ENCODE measurements at places on chromosomes 12 and 14.

GRCh38 chr14:77322250-77322902 is 1.5 kb downstream of the GSTZ1 start:
- no peak overlapping the region for H3K27ac ChIP-seq
- no peaks in the 10 kb centered on the region for H3K27me3 ChIP-seq
- no peak for DNase-seq
- no peaks in the 10 kb centered on the region for H3K36me3 ChIP-seq

- H3K36me3 ChIP-seq = no peaks in the 10 kb centered on the region
- no peak for DNase-seq
- no peak overlapping the region for H3K4me3 ChIP-seq
- H3K4me1 ChIP-seq = no peaks in the 10 kb centered on the region
Measured at GRCh38 chr14:38549564-38549963, 293.7 kb upstream of the CLEC14A start.

DNA sequence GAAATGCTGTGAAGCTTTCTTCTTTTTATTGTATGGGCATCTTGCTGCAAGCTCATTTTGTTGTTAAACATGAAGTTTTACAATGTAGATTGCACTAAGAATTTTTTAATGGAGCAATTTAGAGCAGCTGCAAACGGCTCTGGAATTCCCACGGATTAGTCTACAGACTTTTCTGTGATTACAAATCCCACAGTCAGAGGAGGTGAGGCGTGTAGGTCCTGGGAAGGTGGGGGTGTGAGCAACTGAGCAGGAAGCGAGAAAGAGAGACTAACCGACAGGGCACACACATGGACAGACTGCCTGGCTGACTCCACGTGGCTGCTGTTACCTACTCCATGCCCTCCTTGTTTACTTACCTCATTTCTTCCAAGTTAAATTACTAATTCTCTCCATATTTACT is 348.5 kb downstream of the NPAS3 start:
- DNase-seq = peak; percentile 84
- no peak overlapping the region for H3K4me3 ChIP-seq
- no peak overlapping the region for H3K27ac ChIP-seq
- H3K27me3 ChIP-seq = no peaks in the 10 kb centered on the region
- no peaks in the 10 kb centered on the region for H3K36me3 ChIP-seq

GRCh38 chr14:74697543-74697942 is 15.3 kb downstream of the AREL1 start:
- no peaks in the 10 kb centered on the region for H3K36me3 ChIP-seq
- no peaks in the 10 kb centered on the region for H3K4me1 ChIP-seq
- no peak overlapping the region for H3K4me3 ChIP-seq
- H3K27ac ChIP-seq = no peak overlapping the region

DNA sequence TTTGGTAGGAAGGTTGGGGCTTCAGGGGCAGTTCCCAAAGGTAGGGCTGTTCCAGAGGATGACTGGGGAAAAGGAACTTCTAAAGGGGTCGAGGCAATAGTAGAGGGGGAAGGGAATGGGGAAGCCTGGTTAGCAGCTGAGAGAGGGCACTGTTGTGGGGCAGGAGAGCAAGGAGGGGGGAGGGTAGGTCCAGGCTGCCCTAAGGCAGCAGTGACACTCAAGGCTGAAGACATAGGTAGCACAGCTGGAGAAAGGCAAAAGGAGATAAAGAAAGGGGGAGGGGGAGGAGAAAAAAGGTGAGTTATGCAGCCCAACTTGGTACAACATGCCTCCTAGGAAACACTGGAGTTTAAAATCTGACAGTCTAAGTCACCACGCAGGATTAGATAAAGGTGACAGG is 3.9 kb downstream of the NACA start:
- H3K36me3 ChIP-seq = no peaks in the 10 kb centered on the region
- H3K27ac ChIP-seq = no peak overlapping the region
- H3K4me3 ChIP-seq = no peak overlapping the region
- H3K27me3 ChIP-seq = no peaks in the 10 kb centered on the region
- H3K4me1 ChIP-seq = peaks cover 83% of the 10 kb centered on the region

DNA sequence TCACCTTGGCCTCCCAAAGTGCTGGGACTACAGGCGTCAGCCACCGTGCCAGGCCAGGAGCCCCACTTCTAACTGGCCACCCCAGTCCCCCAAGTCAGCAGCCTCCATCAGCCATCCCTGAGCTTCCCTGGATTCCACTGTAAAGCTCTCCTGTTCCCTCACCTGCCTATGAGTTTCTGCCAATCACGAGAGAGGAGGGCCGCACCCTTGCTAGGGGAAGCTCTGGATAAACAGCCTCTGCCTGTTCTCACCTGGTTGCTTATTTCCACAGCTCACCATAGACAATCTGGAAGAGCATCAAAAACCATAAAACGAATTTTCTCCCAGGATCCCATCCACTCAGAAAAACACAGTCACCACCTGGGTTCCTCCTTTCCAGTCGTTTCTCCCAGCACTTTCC is 5.0 kb downstream of the CDCA4 start:
- H3K4me3 ChIP-seq = no peak overlapping the region
- H3K27me3 ChIP-seq = no peaks in the 10 kb centered on the region
- no peak for DNase-seq

DNA sequence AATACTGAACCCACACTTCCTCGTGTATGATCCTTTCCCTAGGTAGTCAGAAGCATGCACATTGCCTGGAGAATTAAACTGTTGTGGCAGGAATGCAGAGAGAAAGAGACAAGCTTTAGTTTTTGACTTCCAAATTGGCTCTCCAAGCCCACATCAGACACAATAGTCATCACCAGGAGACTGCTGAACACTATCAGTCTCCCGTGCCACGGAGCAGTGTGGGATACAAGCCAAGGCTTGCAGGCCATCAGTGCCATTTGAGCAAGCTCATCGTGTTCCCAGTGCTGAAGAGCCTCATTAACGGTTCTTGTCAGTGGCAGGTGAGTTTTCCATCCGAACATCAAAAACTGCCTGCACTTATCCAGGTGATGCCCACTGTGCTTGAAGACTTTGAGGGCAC is 410.8 kb downstream of the NAV3 start:
- no peak overlapping the region for H3K27ac ChIP-seq
- no peaks in the 10 kb centered on the region for H3K27me3 ChIP-seq
- no peaks in the 10 kb centered on the region for H3K4me1 ChIP-seq
- no peak for DNase-seq

DNA sequence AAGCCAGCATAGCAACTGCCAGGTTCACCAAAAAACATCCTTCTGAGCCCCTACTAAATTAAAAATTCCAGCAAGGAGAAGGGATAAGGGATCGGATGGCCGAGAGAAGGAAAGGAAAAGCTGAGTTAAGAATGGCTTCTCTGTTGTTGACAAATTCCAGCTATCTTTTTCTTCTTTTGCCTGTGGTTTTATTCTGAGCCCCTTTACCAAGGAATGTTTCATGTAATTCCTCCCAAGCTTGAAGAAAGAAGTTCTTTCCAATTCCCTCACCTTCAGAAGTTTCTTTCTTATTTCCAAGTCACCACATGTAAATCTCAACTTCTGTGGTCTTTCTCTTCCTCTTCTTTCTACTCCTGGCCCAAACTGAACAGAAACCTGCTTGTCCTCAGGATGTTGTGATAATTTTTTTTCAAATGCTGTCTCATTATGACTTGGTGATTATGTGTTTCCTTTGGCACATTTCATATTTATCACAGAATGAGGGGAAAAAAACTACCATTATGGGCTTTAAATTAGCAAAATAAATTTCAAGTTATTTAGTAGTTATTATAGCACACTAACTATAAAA is 40.0 kb downstream of the FGD6 start:
- no peaks in the 10 kb centered on the region for H3K36me3 ChIP-seq
- no peak for DNase-seq
- H3K4me3 ChIP-seq = no peak overlapping the region

GRCh38 chr12:14950421-14950820 is 11.0 kb downstream of the ARHGDIB start:
- peaks cover 28% of the 10 kb centered on the region for H3K4me1 ChIP-seq
- DNase-seq = no peak
- H3K4me3 ChIP-seq = no peak overlapping the region
- H3K36me3 ChIP-seq = no peaks in the 10 kb centered on the region
- no peak overlapping the region for H3K27ac ChIP-seq

DNA sequence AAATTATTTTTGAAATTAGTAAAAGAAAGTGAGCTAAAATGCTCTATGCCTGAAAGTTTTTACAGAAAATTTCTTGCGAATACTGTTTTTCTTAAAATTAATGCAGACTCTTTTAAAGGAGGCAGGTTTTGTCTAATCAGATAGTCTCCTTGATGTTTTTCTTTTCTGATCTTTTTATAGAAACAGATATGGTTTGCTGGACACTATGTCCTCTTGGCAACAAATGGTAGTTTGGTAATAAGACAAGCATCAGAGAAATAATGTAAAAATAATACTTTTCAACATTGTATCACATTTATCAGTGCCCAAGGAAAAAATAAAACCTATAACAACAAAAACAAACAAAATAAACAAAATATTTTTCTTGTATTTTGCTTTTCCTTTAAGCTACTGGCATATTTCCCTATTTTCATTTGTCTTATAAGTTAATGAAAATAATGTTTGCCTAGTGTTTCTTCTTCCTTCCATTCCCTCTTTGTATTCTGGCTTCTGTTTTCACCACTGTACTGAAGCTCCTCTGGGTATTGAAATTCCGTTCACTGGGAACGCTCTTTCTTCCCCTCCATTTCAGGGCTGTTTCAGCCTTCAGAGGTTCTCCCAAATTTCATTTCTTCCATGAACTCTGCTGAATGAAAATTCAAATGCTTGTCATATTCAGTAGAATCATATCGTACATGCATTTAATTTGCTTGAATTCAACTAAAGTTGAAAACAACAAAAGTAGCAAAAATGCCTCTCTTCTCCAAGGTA is 115.3 kb downstream of the TRMT5 start:
- DNase-seq = no peak
- peaks cover 11% of the 10 kb centered on the region for H3K4me1 ChIP-seq
- H3K27ac ChIP-seq = no peak overlapping the region
- no peaks in the 10 kb centered on the region for H3K36me3 ChIP-seq
- H3K4me3 ChIP-seq = peak overlapping the region; percentile 2

DNA sequence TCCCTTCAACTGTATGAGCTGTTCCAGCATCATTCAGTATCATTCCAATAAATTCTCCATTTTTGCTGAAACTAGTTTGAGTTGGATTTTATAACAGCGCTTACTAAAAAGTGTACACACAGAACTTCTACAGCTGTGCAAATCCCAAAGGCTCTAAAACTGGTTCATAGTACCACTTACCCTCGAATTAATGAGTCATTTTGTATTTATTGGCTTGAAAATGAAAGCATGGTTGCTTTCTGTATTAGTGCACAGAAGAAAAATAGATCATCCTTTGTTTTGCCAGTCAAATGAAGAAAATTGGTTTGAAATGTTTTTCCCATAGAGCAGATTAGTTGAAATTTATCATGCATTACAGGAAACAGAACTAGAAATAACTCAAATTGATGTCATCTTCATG is 268.3 kb upstream of the CPNE8 start:
- no peaks in the 10 kb centered on the region for H3K36me3 ChIP-seq
- no peak overlapping the region for H3K27ac ChIP-seq
- no peak for DNase-seq
- H3K4me1 ChIP-seq = no peaks in the 10 kb centered on the region

DNA sequence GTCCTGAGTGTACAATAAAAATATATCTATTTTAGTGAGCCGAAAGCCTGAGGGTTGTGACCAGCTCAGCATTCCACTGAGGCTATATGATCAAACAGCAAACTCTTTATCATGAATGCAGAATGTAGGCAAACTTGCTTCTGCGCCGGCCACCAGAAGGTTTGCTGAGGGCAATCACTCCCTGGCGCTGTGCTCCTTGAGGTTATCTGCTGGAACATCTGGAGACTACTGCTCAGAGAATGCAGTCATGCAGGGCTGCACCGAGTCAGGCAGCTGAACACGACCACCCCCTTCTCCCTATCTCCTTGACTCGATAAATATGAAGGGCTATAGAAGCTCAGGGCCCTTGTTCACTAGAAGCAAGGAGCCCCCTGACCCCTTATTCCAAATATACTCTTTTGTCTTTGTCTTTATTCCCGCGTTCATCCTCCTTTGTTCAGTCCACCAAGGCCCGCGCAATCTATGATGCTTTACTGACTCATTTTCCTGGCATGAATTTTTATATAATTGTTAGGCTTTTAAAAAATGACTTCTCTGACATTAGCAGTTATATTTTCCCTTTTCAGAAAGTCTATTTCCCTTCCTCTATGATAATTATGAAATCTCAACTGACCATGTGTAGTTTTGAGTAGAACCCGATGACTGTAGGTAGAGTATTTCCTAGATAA is 1089.3 kb downstream of the SLC16A7 start:
- no peaks in the 10 kb centered on the region for H3K4me1 ChIP-seq
- no peak for DNase-seq
- no peak overlapping the region for H3K4me3 ChIP-seq
- no peaks in the 10 kb centered on the region for H3K27me3 ChIP-seq
- no peaks in the 10 kb centered on the region for H3K36me3 ChIP-seq

- DNase-seq = no peak
- H3K4me3 ChIP-seq = no peak overlapping the region
- no peaks in the 10 kb centered on the region for H3K27me3 ChIP-seq
- peak overlapping the region; percentile 46 for H3K27ac ChIP-seq
- peaks cover 77% of the 10 kb centered on the region for H3K4me1 ChIP-seq
- H3K36me3 ChIP-seq = no peaks in the 10 kb centered on the region
Measured at GRCh38 chr14:103887557-103888115, 40.3 kb upstream of the PPP1R13B start.

DNA sequence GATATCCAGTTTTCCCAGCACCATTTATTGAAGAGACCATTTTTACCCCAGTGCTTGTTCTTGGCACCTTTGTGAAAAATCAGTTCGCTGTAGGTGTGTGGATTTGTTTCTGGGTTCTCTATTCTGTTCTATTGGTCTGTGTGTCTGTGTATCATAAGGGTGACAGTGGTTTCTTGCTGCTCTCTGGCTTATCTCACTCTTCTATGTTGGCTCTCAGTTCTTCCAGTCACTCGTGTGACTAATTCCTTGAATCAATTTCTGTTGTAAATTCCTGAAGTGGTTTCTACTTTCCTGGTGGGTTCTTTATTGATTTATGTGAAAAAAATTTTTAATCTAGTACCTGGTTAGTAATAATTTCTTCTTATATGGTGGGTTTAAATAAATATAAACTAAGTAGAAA is 58.3 kb downstream of the OTOGL start:
- H3K36me3 ChIP-seq = no peaks in the 10 kb centered on the region
- no peaks in the 10 kb centered on the region for H3K4me1 ChIP-seq
- H3K4me3 ChIP-seq = no peak overlapping the region
- no peaks in the 10 kb centered on the region for H3K27me3 ChIP-seq
- H3K27ac ChIP-seq = no peak overlapping the region

- H3K4me1 ChIP-seq = no peaks in the 10 kb centered on the region
- H3K36me3 ChIP-seq = no peaks in the 10 kb centered on the region
- no peaks in the 10 kb centered on the region for H3K27me3 ChIP-seq
- no peak for DNase-seq
Measured at GRCh38 chr14:81023095-81023710, 67.8 kb downstream of the TSHR start.

GRCh38 chr14:59782760-59783159 is 87.8 kb downstream of the RTN1 start:
- no peak for DNase-seq
- H3K27ac ChIP-seq = no peak overlapping the region
- no peaks in the 10 kb centered on the region for H3K36me3 ChIP-seq
- H3K4me3 ChIP-seq = no peak overlapping the region

GRCh38 chr12:121133838-121134237 is 1.2 kb downstream of the P2RX7 start:
- no peaks in the 10 kb centered on the region for H3K36me3 ChIP-seq
- DNase-seq = no peak
- H3K4me3 ChIP-seq = no peak overlapping the region

Measured in body of pancreas (tissue), 4 donors.